ENCODE measurements at places on chromosomes 5 and 9.

- no peak for DNase-seq
These were observed 154.5 kb downstream of the NR3C1 start for GRCh38 chr5:143248822-143249579.

DNA sequence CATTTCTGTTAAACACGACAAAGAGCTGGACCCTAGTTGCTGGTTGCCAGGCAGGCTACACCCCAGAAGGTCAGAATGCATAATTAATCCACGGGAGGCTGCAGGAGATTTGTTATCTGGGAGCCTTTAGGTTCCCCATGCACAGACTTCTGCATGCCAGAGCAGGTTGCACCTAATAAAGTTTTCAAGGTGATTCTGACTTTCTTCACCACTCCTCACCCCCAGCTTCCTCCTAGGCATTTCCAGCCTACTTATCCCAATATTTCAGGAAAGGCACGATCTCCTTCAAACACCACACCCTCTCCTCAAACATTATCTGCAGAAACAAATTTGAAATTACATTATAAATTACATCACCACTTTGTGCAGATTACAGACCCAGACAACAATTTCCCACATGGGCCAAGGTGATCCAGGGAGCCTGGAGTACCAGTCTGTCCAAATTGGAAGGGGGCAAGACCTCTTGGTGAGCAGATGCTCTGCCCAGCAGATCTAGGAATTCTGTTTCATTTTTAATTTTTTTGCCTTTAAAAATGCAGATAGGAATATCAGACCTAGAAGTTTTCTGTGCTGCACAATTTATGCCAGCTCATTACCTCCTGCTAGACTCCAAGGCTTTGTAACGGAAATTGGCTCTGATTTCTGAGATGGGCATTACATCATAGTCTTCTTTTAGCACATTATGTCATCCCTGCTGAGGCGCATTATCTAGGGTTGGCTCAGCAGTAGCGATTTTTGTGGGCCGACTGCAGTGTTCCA lies 363.4 kb upstream of the SLC30A5 start:
- no peak for DNase-seq

DNA sequence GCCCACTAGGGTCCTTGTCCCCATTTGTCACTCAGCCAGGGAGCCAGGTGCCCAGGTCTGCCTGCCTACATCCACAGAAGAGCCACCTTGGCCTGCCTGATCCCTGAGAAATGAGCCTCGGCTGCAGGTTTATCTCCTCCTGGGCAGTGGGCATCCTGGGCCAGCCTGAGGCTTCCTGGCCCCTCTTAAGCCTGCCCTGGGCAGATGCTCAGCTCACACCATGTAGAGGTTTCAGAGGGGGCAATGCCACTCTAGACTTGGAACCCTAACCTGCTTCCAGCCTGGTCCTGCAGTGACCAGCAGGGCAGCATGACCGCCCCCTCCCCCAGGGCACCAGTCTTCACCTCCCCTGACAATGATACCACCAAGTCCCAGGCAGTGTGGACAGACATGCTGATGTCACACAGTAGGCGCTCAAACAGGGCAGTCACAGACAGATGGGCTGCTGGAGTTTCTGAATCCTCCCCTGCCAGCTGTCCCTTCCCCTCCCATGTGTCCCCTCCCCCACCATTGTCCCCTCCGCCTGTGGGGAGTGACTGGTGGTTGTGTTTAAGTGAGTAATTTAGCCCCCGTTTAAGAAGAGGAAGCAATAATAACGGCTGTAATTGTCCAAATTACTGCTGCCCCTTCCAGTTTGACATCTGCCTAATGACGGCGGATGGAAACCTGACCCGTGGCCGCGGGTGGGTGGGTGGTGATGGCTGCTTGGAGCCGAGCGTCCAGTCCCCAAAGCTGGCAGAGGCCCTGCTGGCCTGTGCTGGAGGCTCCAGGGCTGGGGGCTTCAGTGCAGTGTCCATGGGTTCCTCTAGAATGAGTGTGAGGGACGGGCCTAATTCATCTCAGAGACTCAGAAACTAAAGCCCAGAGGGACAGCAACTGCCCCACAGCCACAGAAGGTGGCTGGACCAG lies 147.7 kb downstream of the BARX1 start:
- no peak for DNase-seq

DNA sequence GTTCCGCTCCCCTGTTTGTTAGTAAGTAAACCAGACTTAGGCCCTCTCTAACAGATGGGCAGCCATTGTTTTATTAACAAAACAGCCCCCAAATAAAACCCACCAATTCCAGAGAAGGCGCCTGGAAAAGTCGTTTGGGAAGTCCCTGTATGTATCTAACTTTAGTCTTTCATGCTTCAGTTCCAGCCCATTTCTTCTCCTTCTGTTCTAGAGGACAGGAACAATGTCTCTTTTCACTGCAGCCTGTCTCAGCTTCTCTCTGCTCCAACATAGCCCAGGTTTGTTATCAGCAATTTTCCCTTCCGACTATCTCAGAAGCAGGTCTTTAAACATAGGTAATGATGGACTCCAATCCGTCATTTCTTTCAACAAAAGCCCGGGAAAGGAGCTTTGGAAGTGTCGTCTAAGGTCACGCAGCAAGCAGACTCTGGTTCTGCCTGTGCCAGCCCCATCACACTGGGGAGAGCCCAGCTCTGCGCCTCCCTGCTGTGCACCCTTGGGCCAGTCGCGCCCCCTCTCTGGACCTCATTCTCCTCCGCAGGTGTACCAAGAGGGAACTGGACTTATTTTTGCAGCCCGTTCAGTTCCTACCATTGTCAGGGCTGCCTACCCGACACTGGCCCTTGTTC lies 9.6 kb upstream of the AKNA start:
- no peak for DNase-seq

DNA sequence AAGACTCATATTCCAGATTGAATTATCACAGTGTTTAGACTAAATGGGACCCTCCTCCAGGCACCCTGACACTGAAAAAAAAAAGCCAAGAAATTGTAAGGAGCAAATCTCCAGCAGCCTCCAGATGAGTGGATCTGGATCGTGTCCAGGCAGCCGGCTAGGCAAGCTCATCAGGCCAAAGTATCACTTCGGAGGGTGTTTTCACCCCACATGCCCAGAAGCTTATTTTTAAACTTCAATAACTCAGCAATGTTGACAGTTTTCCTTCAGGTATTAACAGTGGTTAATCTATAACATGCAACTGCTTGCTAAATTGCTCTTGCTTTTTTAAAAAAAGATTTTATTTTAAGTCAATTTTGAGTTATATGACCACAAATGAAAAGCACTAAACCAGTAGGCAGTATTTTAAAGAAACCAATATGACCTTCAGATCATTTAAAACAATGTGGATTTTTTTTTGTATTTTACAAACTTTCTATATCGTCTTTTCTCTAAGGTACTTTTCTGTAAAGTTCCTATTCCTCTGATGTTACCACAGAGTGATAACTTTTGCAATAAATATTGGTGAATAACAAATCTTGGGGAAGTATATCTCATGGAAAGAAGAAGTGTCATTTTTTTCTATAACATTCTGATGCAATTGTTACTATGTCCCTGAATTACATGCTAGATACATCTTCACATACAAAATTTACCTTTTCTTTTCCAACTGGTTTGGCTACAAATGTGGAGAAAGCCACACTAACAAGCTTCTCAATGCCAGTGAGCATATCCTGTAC lies 30.7 kb downstream of the ACOT12 start:
- DNase-seq = no peak

DNA sequence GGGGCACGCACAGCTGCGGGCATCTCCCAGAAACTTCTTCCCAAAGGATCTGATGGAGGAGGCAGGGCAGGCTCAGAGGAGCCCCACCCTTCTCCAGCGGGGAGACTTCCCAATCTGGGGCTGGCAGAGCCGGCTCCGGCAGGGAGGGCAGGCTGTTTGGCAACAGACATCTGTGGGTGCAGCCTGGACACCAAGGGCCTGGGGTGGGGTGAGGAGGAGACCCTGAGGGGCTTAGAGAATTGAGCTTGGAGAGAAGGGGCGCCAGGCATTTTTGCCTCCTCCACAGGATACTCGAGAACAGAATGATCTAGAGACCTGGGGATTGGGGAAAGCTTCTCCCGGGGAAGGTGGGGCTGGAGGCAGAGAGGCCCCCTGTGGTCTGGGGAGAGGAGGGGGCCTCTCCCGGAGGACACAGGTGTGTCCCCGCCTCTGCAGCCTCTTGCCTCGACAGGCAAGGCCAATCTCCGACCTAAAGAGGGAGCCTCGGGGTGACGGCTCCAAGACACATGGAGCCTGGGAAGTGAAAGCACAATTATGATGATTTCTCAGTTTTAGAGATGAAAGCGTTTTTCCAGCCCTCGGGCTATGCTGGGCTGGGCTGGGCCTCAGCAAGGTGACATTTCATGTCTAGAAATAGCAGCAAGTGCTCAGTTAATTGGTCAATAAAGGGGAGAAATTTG lies 8.4 kb downstream of the LHX3 start:
- DNase-seq = no peak

DNA sequence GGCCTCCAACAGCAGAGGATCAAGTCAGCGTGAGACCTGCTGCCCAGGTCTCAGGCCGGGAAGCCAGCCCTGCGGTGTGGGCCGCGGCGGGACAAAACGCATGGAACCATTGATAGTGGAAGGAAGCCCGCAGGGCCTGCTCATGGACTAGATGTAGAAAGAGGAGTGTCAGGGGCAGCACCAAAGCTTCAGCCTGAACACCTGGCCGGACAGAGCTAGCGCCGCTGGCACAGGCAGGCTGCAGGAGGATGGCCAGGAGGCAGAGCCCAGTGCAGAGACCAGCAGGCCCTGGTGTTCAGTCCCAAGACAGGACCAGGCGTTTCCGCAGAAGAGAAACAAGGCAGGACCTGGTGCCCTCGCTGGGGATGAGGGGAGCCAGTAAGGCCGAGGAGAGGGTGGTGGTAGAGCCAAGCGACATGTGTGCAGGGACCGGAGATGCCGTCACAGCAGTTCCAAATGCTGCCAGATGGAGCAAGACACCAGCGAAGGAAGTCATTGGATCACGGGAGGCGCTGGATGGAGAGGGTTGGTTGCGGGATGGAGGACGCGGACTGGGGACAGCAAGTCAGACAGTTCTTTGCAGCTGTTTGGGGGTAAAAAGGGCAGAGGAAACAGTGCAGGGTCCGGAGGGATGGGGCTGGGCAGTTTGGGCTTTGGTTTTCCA lies 42.1 kb upstream of the OLFM1 start:
- DNase-seq = no peak

GRCh38 chr5:178382754-178383164 lies 150.2 kb upstream of the PHYKPL start:
- DNase-seq = no peak

DNA sequence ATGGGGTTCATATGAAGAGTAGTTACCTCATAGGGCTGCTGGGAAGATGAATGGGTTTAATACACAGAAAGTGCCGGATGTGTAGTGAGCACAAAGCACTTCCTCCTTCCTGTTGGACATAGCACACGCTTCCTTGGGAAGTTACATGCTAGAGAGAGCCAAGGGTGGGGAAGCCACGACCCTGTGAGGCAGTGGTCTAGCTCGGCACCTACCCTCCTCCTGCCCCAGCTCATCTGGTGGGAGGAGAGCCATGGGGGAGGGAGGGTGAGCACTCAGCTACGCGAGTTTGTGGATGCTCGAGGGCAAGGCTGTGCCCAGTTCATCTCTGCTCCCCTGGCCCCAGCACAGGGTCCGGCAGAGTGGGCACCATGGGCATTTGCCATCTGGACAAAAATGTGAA lies 43.6 kb upstream of the NEK6 start:
- no peak for DNase-seq

DNA sequence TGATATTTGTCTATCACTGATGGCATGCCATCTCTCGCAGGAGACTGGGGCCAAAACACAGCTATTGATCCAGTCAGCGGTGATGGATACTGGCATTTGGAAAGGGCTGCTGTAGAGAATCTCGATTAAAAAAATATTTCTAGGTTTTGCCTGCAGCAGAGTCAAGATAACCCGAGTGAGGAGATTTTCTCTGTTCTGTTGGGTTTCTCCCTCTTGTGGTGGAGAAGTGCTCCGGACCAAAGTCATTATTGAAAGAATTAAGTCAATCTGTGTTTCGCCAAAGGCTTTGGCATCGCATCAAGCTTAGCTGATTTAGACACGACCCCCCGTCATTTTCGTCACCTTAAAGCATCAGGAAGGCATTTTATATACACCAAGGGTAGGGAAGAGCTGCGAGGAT lies 97.1 kb upstream of the IRX2 start:
- DNase-seq = no peak

- DNase-seq = no peak
These were observed 10.5 kb downstream of the RNF38 start for GRCh38 chr9:36389590-36389989.

- no peak for DNase-seq
These were observed 386.1 kb downstream of the NTRK2 start for GRCh38 chr9:85055506-85056202.

GRCh38 chr9:35311891-35312639 lies 150.3 kb downstream of the UNC13B start:
- no peak for DNase-seq

GRCh38 chr5:91332267-91333045 lies 50.7 kb downstream of the ARRDC3 start:
- no peak for DNase-seq

GRCh38 chr5:172373680-172374079 lies 80.6 kb downstream of the SH3PXD2B start:
- no peak for DNase-seq

DNA sequence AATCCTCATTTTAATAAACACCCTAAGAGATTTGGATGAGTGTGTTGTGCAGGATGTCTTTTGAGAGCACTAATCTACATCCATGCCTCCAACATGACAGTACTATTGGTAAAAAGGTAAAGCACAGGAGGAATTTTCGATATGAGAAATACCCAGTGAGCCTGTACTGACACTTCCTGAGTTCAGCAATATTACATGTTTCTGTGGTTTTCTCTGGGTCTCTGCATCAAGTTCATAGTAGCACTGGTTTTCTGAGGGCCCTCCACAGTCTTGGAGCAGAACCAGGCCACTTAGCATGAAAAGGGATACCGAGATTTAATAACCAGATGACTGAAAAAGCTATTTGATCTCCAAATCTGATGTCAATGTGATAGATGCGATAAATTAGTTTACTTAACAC lies 524.1 kb downstream of the TMEM38B start:
- DNase-seq = no peak

- no peak for DNase-seq
These were observed 508.6 kb downstream of the TAF11L14 start for GRCh38 chr5:18142831-18143230.

DNA sequence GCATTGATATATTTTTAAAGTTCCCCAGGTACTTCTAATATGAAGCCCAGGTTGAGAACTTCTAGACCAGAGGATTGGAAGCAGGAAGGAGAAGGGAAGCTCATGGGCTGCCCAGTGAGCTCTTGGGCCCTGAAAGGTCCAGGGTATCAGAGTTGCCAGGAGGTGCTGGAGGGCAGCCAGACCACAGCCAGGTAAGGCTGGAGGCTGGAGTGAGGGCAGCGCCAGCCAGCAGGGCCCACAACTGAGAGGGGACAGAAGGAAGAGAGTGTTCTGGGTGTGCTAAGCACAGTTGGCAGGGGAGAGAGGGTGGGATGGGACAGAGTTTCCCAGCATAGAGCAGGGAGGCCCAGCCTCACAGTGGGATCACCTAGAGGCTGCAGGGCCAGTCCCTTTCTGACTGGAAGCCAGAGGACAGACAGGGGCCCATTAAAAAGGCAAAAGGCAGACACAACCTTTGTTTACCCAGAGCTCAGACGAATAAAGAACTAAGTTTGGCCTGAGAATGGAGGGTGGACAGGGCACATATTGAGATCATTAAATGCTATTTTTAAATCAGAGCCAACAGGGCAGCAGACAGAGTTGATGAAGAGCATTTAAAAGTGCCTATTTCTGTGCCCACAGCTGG lies 94.9 kb downstream of the PDE8B start:
- no peak for DNase-seq

GRCh38 chr5:74514888-74515551 lies 125.5 kb downstream of the ENC1 start:
- DNase-seq = no peak

Measured in activated T-cell treated with anti-CD3 and anti-CD28 coated beads for 48 hours (primary cell).